ENCODE measurements at places on chromosomes 7 and 10.

DNA sequence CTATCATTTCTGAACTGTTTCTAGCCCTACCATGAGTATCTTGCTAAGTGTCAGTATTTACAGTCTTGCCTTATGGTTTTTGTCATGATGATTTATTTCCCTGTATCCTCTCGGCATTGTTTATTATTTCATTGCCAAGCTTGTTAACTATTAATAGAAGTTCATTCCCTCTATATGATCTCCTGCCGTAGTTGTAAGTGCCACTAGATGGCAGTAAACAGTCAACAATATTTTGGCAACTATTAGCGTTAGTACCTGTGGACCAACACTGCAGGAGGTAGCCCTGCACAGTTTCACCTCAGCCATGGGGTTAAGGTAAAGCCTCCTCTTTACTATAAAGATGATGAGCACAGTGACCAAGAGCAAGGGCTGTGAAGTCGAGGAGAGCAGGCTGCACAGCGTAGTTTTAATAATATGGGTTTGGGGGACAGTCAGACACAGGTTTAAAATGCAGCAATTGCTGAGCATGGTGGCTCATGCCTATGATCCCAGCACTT, 26.1 kb upstream of the CCNJ start:
- peak; percentile 5 for DNase-seq

DNA sequence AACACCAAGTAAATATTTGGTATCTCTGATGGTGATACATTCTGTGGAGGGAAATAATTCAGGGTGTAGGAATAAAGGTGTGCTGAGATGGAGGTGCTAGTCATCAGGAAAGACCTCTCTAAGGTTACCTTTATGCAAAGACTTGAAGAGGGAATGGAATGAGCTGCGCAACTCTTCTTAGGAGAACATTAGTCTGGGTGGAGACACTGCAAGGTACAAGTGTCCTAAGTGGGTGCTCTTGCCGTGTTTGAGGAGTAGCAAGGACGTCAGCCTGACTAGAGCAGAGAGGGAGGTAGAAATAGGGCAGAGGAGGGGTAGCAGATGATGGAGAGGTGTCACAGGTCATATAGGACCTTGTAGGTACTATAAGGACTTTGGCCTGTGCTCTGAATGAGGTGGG, 148.1 kb downstream of the AUTS2 start:
- DNase-seq = no peak

DNA sequence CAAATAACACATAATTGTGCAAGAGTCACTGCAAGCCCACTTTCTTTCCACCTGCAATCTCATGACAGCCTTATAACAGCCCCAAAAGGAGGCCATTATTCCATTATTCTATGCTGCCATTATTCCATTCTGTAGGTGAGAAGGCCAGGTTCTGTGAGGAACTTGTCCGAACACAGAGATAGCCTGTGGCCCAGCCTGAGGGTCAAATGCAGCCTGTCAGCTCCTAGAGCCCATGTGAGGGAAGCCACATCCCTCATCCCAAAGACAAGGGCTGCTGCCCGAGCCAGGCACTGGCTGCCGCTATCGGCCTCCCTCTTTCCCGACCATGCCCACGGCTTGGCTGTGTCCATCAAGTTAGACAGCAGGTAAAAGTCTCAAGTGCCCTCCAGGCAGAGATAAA, 24.1 kb upstream of the C10orf71 start:
- no peak for DNase-seq

- DNase-seq = no peak
These were observed 18.7 kb upstream of the ITGA8 start for GRCh38 chr10:15738270-15738925.

GRCh38 chr10:35442028-35442427, 105.7 kb downstream of the CCNY start:
- DNase-seq = no peak

DNA sequence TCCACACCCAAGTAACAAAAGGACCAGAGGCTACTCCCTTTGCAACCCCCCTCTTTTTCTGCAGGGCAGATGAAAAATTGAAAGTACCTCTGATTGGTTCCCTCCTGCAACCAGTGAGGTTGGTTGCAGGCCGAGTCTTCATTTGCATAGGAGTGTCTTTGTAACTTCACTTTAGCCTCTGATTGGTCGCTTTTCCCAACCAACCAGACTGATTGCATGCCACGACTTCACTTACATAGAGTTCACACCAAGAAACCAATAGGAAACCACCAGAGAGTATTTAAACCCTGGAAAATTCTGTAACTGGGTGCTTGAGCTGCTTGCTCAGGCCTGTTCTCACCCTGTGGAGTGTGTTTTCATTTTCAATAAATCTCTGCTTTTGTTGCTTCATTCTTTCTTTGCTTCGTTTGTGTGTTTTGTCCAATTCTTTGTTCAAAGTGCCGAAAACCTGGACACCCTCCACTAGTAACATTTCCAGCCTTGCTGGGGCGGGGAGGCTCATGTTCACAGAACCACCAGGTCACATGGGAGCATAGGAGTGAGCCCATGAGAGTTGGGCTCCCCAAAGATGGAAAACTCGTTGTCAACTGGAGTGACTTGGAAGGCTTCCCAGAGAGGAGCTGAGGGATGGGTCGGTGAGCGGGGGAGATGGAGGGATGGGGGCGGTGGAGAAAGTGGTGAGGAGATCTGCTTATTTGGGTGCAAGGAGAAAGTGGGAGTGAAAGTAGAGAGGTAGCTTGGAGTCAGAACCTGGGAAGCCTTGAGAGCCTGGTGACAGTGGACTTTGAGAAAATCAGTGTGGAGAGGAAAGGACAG, 223.6 kb downstream of the GFRA1 start:
- DNase-seq = no peak

- DNase-seq = peak; percentile 41
These were observed 35.3 kb upstream of the EGR2 start for GRCh38 chr10:62851442-62851841.

DNA sequence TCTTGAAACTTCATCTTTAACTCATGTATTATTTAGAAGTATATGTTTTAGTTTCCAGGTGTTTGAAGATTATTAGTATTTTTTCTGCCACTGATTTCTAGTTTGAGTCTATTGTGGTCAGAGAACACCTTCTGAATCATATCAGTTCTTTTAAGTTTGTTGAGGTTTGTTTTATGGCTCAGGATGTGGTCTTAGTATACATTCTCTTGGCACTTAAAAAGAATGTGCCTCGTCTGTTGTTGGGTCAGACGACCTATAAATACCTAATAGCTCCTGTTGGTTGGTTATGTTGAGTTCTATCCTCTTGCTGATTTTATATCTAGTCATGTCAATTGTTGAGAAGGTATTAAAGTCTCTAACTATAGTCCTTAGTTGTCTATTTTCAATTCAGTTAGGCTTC, 15.9 kb downstream of the TDRD1 start:
- no peak for DNase-seq

DNA sequence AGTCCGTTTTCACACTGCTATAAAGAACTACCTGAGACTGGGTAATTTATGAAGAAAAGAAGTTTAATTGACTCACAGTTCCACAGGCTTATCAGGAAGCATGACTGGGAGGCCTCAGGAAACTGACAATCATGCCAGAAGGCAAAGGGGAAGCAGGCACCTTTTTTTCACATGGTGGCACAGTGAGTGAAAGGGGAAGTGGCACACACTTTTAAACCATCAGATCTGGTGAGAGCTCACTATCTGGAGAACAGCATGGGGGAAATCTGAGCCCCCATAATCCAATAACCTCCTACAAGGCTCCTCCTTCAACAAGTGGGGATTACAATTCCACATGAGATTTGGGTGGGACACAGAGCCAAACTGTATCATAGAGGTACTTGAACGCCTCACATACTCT, 30.0 kb downstream of the AGR3 start:
- no peak for DNase-seq

- DNase-seq = no peak
These were observed 172.7 kb upstream of the SMIM30 start for GRCh38 chr7:113291058-113291457.

Measured in stimulated activated CD4-positive, alpha-beta T cell treated with anti-CD3 and anti-CD28 coated beads, Interleukin-2, amount 100 ng/mL, for 24 hours (primary cell).